ENCODE measurements at places on chromosomes 12 and 14.

DNA sequence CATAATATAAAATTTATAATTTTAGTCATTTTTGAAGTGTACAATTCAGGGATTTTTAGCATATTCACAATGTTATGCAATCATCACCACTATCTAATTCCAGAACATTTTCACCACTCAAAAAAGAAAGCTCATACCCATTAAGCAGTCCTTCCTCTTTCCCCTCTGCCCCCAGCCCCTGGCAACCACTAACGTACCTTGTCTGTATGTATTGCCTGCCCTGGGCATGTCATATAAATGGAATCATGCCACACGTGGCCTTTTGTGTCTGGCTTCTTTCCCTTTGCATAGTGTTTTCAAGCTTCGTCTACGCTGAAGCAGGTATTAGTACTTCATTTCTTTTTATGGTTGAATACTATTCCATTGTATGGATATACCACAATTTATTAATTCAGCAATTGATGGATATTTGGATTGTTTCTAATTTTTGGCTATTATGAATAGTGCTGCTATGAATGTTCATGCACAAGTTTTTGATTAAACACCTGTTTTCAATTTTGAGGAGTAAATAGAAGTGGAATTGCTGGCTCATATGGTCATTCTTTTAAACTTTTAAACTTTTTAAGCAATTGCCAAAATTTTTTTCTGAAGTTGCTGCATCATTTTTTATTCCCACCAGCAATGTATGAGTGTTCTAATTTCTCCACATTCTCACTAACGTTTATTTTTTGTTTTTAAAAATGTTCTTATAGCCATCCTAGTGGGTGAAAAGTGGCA is 1.6 kb upstream of the SSTR1 start:
- no peak for DNase-seq

- no peak for DNase-seq
These were observed 6.3 kb downstream of the SIVA1 start for GRCh38 chr14:104758981-104759969.

- no peak for DNase-seq
These were observed 28.3 kb downstream of the DYNC1H1 start for GRCh38 chr14:101992708-101993107.

DNA sequence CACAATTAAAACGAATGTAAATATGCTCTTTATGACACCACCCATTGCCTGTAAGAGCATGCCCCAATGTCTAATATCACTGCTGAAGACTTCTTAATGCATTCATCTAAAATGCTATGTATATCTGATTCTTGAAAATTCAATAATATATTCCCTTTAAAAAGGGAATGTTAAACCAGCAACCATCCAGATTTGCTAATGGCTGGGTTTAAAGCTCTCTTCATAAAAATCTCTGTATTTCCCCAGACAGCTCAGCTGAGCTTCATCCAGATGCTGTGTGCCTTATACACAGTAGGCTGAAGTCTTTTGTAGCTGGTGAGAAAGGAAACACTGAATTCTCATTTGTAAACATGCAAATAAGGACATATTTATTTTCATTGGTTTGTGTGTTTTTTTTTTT is at the start of gene TAS2R14:
TSS of gene TAS2R14 (minus strand) at position 101 of the 400 bp plus-strand sequence. CDS start at position 45, 56 bp downstream.
- no peak for DNase-seq

GRCh38 chr12:65156366-65156841 is 13.0 kb upstream of the LEMD3 start:
- DNase-seq = no peak

DNA sequence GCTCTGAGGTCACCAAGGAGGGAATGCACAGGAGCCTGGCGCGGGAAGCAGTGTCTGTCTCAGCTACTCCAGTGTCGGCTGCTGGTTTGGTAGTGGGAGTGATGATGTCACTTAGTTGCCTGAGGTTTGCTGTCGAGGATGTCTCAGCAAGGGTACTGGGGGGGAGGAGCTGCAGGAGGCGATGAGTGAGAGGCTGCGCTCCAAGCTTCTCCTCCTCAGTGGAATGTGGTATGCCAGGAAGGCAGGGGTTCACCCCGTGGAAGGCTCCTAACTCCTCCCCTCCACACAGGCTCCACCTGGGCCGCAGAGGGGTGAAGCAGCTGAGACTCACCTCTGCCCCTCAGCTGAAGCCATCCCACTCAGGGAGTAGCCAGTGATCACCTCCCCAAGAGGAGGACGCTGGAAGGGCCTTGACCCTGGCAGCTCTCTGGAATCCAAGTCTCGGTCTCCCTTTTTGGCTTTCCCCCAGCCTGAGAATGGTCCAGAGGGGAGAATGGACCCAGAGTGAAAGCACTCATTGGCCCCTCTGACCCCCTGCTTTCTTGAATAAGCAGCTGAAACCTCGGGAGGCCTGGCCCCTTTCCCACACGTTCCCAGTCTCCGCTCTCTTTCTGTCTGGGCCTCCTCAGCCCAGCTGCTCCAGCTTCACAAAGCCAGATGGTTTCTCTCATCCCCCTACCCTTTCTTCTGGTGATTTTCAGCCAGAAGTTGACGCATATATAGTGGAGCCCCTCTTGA is 178.9 kb upstream of the FKBP4 start:
- no peak for DNase-seq
